Stimulated activated CD4-positive, alpha-beta T cell treated with anti-CD3 and anti-CD28 coated beads, Interleukin-1b, Interleukin-23, amount 100 ng/mL, for 1 hour (primary cell): ENCODE measurements at places on chromosomes 2 and 18.

GRCh38 chr2:100887713-100888495 lies 68.0 kb downstream of the NPAS2 start:
- DNase-seq: no peak

DNA sequence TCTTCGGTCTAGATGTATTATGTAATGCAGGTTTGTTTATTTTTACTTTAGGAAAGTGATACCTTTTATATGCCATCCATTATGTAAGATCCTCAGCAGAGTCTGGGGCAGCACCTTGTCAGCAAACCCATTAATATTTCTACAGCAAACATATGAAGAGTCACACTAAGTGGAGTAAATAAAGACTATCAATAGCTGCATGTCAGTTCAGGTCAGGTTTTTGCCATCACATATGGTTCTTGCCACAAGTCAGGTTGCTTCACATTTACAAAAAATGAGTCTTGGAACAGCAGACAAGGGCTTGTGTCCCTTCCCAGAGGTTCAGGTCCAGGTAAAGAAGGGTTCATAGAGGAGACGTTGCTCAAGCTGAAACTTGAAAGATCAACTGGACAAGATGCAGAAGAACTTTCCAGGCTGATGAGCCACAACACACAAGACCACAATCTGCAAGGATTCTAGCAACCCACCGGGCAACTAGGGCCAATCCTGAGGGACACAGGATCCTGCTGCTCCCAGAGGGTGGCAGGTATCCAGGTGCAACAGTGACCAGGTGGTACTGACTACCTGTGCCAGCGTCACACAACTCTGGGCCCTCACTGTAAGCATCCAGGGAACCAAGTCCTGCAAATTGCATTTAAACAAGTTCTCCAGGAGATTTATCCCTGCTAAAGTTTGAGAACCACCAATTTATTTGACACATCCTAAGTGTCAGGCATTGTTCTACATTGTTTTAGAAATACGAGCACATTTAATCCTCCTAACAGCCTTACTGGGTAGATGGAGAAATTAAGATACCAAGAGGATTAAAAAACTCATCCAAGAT lies 215.8 kb downstream of the ALPK2 start:
- no peak for DNase-seq

- DNase-seq: no peak
Observed at GRCh38 chr2:42901076-42901640, 108.8 kb upstream of the HAAO start.

GRCh38 chr2:9846554-9846953 lies 3.3 kb downstream of the TAF1B start:
- DNase-seq: no peak

DNA sequence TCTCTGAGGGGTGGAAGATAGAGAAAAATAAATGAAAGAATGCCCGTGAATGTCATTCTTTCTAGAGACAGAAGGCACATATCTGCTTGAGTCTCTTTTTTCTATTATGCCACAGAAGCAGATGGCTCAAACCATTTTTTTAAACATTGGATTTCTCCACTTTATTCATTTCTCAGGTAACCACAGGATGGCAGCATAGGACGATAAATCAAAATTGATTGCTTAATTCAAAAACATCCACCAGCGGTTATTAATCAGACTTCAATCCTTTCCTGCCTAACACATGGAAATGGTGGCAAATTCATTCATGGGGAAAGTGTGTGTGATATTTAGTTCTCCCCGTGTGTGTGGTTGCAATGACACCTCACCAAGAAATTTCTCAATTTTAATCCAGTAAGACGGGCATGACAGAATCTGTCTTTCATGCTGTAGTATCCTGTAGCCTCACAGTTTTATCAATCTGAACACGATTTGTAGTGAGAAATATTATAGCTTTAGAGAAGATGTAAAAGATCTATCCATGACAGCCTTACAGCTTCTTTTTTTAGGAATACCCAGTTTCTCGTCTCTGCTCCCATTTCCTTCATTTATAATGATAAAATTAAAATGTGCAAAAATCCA lies 72.2 kb downstream of the DSC3 start:
- DNase-seq: no peak

- DNase-seq: no peak
Observed at GRCh38 chr2:73281244-73281643, 3.0 kb downstream of the FBXO41 start.

- no peak for DNase-seq
Observed at GRCh38 chr2:101904916-101905315, 86.8 kb upstream of the IL1R2 start.

GRCh38 chr2:56118474-56118873 lies 65.3 kb upstream of the CCDC85A start:
- no peak for DNase-seq

- DNase-seq: no peak
Observed at GRCh38 chr2:152440049-152440448, 105.1 kb downstream of the FMNL2 start.

- no peak for DNase-seq
Observed at GRCh38 chr2:217277646-217278398, 418.0 kb upstream of the TNP1 start.
